ENCODE measurements at places on chromosomes 3 and 15.
A peak's percentile ranks its signal among the peaks of the same experiment; 100 is the strongest.

GRCh38 chr3:100089812-100090668 is 24.3 kb downstream of the FILIP1L start:
- H3K27me3 ChIP-seq: no peaks in the 10 kb centered on the region
- peak; percentile 80 for DNase-seq
- no peak overlapping the region for H3K27ac ChIP-seq
- no peaks in the 10 kb centered on the region for H3K36me3 ChIP-seq
- no peaks in the 10 kb centered on the region for H3K4me1 ChIP-seq

- peak overlapping the region; percentile 76 for H3K27ac ChIP-seq
- DNase-seq: peak; percentile 81
- no peaks in the 10 kb centered on the region for H3K27me3 ChIP-seq
- peak overlapping the region; percentile 94 for H3K4me3 ChIP-seq
Measured at GRCh38 chr3:50320853-50321335, 1.7 kb downstream of the HYAL2 start.

DNA sequence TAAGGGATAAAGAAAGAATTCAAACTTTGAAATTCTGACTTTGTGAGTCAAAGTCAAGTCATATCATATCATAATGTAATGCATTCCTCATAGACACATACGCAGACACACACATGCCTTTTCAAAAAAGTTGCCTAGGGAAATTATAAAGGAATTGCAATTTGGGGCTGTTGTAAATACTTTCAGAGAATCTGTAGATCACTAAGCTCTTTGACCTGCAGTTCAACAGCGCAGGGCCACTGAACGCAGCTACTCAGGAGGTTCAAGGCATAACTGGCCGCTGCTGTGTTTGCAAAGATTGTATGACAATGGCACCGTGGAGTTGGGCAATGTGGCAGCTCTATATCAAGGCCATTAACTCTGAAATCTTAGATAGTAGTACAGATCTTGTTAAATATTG is 188.4 kb upstream of the THRB start:
- no peak overlapping the region for H3K27ac ChIP-seq
- H3K4me1 ChIP-seq: no peaks in the 10 kb centered on the region
- no peak overlapping the region for H3K4me3 ChIP-seq
- H3K27me3 ChIP-seq: no peaks in the 10 kb centered on the region

DNA sequence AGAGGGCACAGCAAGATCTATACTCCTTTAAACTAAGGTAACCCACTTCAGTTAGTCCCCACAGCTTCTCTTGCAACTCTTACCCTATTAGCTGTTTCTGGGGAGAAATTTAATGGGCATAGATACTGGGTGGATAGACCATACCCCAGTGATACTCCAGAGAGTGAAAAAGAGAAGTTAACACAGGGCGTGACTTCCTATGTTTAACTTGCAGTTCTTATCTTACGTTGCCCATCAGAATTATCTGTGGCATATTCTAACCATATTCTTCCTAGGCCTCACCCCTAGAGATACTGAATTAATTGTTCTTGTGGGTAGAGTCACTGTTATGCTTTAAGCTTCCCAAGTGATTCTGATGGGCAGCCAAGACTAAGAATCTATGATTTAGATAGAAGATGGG is 485.4 kb upstream of the TPRG1 start:
- no peak overlapping the region for H3K27ac ChIP-seq
- H3K27me3 ChIP-seq: no peaks in the 10 kb centered on the region
- peaks cover 2% of the 10 kb centered on the region for H3K4me1 ChIP-seq

- H3K4me3 ChIP-seq: no peak overlapping the region
- H3K27me3 ChIP-seq: no peaks in the 10 kb centered on the region
- peak; percentile 84 for DNase-seq
- no peaks in the 10 kb centered on the region for H3K36me3 ChIP-seq
Measured at GRCh38 chr3:186209810-186210752, 101.2 kb upstream of the ETV5 start.

DNA sequence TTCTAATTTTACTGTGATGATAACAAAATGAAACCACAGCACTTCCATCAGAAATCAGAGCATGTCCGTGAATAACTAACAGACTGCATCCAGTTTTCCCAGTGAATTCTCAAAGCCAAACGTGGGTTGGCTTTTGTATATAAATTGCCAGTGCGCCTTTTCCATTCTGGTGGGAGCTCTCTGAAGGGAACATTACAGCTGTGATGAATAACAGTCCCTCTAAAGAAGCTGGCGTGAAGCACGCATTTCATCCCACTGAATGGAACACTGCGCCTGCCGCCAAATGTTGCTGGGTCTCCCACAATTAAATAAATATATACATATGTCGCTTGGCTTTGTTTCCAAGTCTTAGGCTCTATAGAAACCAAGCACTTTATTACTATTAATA is 113.0 kb upstream of the PFN2 start:
- no peaks in the 10 kb centered on the region for H3K4me1 ChIP-seq
- no peaks in the 10 kb centered on the region for H3K27me3 ChIP-seq
- no peak overlapping the region for H3K4me3 ChIP-seq
- DNase-seq: no peak
- H3K36me3 ChIP-seq: no peaks in the 10 kb centered on the region
- no peak overlapping the region for H3K27ac ChIP-seq

DNA sequence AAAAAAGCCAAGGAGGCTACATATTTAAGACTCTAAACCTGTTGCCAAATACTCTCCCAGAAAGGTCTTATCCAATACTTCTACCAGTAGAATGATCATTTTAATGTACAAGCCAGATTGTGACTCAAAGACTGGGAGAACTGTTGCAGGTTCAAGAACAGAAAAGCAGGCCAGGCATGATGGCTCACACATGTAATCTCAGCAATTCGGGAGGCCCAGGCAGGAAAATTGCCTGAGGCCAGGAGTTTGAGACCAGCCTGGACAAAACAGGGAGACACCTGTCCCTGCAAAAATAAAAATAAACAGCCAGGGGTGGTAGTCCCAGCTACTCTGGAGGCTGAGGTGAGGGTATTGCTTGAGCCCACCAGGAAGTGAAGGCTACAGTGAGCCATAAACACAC is 17.8 kb upstream of the THUMPD3 start:
- DNase-seq: no peak
- no peak overlapping the region for H3K27ac ChIP-seq
- H3K4me1 ChIP-seq: no peaks in the 10 kb centered on the region

DNA sequence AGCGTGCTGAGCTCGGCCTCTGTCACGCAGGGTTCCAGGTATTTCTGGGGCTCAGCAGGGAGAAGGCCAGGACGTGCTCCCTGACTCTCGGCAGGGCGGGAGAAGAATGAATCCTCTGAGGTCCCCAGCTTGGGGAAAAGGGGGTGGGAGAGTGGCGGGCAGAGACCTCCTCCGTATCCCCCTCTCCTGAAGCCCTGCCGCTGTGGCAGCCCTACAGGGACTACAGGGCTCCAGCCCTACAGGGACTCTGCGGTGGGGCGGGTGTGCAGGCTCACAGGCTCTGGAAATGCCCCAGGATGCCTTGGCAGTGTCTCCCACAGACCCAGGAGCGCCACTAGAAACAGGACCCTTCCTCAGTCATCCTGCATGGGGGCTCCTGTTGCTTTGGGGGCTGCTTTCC is 46.2 kb downstream of the HMCES start:
- H3K4me1 ChIP-seq: no peaks in the 10 kb centered on the region
- no peak for DNase-seq
- no peak overlapping the region for H3K27ac ChIP-seq

DNA sequence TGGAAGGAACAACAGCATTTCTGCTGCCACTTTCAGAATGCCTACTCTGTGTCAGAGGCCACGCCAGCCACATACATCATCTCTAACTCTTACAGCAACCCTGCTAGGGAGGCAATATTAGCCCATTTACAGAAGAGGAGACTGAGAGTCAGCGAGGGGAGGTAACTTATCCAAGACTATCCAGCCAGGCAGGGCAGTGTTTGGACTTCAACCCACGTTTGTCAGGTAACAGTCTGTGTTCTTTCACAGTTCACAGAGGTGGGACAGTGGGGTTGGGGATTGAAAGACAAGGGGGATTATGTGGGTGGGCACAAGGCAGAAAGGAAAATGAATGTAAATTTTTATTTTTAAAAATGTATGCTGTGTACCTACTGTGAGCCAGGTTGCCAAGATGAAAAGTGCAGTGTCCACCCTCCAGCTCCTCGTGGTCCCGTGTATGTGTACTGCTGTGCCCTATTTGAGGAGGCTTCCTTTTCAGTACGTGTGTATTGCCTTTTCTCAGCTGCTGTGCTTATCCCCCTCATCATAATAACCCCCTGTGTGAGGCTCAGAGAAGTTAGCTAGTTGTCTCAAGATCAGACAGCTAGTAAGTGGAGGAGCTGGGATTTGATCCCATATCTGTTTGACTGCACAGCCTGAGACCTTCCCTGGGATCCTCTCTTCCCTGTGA is 16.5 kb upstream of the ATP2B2 start:
- no peak overlapping the region for H3K4me3 ChIP-seq
- no peaks in the 10 kb centered on the region for H3K27me3 ChIP-seq
- no peak for DNase-seq
- no peaks in the 10 kb centered on the region for H3K4me1 ChIP-seq
- no peaks in the 10 kb centered on the region for H3K36me3 ChIP-seq

- H3K4me3 ChIP-seq: no peak overlapping the region
- H3K36me3 ChIP-seq: no peaks in the 10 kb centered on the region
- H3K27me3 ChIP-seq: no peaks in the 10 kb centered on the region
Measured at GRCh38 chr3:27990837-27991236, 250.6 kb upstream of the CMC1 start.

GRCh38 chr15:99273801-99274200 is 22.5 kb downstream of the LRRC28 start:
- H3K4me3 ChIP-seq: no peak overlapping the region
- no peaks in the 10 kb centered on the region for H3K4me1 ChIP-seq
- no peaks in the 10 kb centered on the region for H3K27me3 ChIP-seq
- no peak overlapping the region for H3K27ac ChIP-seq

GRCh38 chr3:177760803-177761202 is 563.5 kb upstream of the TBL1XR1 start:
- no peaks in the 10 kb centered on the region for H3K4me1 ChIP-seq
- no peak for DNase-seq
- no peaks in the 10 kb centered on the region for H3K27me3 ChIP-seq
- no peak overlapping the region for H3K4me3 ChIP-seq
- no peaks in the 10 kb centered on the region for H3K36me3 ChIP-seq
- H3K27ac ChIP-seq: no peak overlapping the region

DNA sequence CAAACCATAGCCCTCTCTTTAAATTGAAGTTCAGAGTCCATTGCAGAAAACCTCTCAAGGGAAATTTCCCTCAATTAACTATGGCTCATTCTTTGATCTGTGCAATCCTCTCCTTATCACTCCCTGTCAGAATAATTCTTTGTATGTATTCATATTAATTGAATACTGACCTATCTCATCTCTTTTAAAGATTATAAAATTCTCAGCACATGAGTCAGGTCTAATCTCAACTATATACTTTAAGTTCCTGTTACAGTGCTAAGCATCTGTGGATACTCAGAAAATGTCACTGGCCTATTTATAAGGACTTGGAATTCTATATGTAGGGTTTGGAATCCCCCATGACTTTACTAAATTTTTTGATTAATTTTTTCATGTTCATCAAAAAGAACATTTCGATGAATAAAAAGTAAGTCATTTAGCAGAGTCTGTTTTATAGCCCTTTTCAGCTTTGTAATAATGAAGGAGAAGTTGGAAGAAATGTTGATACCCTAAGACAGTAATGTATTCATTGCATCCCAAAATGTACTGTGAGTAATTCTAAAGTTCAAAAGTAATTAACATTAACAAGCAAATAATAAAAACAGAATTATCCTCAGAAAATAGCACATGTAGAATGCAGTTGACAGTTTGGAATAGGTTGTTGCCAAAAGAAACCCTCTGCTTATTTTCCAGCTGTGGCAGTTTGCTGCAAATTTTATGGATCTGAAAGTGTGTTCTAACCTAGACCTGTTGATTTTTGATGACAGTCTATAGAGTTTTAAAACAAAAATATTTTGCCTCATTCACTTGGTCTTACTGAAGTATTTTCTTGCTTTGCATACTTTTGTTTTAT is 503.4 kb upstream of the CBLB start:
- H3K4me1 ChIP-seq: no peaks in the 10 kb centered on the region
- DNase-seq: no peak
- no peaks in the 10 kb centered on the region for H3K27me3 ChIP-seq
- H3K4me3 ChIP-seq: no peak overlapping the region

GRCh38 chr3:150462108-150462507 is 54.0 kb downstream of the TSC22D2 start:
- H3K4me3 ChIP-seq: no peak overlapping the region
- peaks cover 2% of the 10 kb centered on the region for H3K36me3 ChIP-seq
- no peaks in the 10 kb centered on the region for H3K27me3 ChIP-seq
- H3K27ac ChIP-seq: no peak overlapping the region
- H3K4me1 ChIP-seq: no peaks in the 10 kb centered on the region

DNA sequence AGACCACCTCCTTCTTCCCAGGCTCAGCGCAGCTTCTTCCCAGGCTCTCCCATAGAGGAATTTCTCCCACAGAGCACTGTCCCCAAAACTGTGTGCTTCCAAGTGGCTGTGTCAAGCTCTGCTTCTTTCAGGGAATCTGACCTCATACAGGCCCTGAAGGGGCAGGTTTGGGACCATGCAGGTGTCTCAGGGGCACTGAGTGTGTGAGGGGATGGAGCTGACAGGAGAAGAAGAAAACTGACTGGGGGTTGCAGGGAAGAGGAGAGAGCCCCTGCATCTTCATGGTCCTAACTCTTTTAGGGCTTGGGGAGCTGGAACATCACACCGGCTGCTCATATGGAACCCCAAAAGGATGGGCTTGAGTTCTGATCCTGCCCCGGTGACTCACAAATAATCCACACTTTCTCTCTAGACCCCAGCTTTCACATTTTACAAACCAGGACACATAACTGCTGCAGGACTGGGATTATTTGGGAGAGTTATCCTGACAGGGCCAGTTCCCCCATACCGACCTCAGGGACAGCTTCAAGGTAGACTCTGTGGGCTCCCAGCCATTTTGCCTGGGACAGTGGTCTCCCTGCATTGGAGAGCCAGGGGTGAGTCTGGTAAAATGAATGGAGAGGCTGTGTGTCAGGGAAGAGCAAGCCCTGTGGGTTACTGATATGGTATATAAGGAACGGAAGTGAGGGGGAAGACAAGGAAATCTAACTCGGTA is 316.1 kb downstream of the TLE3 start:
- no peak for DNase-seq
- no peaks in the 10 kb centered on the region for H3K36me3 ChIP-seq

DNA sequence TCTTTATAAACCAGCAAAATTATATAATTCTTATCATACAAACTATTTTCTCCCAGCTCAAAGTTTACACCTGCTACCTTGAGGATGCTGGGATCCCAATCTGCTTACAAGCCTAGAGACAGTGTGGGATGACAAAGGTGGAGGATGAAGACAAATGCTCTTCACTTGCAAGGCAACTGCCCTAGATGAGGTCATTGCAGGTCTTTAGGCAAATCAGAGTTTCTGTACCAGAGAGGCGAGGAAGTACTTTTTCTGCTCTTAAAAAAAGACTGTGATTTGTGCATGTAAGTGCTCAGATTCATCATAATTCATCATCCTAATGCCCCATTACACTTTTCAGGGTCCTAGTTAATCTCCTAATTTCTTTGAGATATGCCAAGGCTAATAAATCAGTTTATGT is 376.1 kb downstream of the ZPLD1 start:
- H3K4me3 ChIP-seq: no peak overlapping the region
- H3K27me3 ChIP-seq: no peaks in the 10 kb centered on the region
